Stimulated activated CD4-positive, alpha-beta T cell treated with anti-CD3 and anti-CD28 coated beads, Interleukin-12 subunit alpha, Interleukin-12 subunit beta, amount 100 ng/mL, for 24 hours (primary cell): ENCODE measurements at places on chromosomes 1 and 21.

- no peak for DNase-seq
Measured at GRCh38 chr21:32463889-32464300, 51.4 kb downstream of the EVA1C start.

GRCh38 chr1:85328713-85329397, 52.4 kb upstream of the BCL10 start:
- DNase-seq, result no peak

DNA sequence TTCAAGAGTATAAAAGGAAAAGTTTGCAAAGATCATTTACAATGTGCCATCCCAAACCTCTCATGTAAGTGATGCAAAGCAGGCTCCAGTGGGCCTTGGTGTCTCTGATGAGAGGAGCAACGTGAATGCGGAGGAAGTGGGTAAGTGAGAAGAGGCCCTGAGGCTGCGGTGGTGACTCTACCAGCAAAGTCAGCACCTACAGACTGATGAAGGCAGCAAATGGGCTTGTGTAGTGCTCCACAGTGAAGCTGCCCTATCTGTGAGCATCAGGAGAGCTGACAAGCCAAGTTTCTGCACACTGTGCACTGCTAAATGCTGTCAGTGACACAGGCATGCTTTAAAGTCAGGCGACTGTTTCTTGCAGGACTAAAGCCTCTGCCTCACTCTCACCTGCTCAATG, 15.6 kb upstream of the RAP1A start:
- DNase-seq, result peak; percentile 63

DNA sequence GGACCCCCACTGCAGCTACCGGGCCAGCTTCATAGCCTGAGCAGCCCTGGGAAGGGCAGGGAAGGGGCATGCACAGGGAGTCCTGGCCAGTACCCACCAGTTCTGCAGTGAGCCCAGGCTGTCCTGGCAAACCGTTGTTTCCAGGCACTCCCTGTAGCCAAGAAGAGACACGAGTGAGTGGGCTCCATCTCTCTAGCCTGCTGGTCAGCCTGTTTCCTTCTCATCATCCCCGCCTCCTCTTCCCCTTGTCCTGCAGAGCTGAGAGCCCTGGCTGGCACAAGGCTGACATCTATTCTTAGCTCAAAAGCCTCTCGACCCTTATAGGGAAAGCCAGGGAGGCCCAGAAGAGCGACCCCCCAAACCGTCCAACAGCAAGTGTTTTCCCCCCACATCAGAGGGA, 28.7 kb downstream of the COL16A1 start:
- no peak for DNase-seq

- DNase-seq, result no peak
Measured at GRCh38 chr1:185535621-185536020, 198.6 kb upstream of the HMCN1 start.

DNA sequence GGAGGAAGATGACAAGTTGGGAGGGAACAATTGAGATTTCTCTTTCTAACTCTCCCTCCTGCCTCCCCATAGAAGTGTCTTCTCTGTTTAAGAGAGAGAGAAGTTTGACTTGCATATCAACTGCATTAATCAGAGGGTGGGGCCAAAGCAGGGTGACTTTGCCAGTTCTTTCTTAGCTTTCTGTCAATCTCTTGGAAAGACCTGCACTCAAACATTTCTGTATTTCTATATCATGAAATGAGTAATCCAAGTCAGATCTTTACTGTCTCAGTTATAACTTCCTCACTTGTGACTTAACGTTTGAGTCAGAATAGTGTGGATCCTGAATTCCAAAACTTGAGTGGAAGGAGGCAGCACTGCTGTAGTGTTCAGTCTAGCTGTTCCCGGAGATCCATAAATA, 180.8 kb upstream of the KCNK2 start:
- no peak for DNase-seq

DNA sequence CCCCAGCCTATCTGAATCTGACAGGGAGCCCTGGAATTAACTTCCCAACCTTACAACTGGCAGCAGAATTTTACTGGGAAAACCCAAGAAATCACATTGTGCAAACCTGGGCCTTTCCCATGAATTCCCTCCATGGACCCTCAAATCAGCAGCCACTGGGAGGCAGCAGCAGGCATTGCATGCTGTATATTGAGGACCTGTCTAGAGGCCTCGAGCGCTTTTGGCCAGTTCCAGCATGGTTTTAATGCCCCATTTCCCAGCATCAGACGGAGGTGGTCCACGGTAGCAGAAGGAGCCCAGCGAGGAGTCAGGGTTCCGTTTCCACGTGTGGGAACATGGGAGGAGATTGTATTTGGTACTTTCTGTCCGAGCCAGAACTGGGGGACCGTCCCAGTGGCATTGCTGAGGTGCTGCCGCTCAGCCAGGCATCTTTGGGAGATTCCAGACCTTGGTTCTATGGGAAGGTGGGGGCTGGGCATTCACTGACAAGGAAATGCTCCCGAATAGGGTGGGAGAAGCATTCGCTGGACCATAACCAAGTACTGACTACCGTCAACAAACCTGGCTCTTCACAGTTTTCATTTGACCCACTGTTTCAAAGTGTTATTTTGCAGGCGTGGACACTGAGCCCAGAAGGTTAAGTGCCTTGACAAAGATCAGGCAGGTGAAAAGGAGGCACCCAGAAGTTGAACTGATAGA, 15.9 kb downstream of the BMP8A start:
- DNase-seq, result no peak

- DNase-seq, result no peak
Measured at GRCh38 chr21:31448496-31448895, 104.4 kb upstream of the TIAM1 start.

DNA sequence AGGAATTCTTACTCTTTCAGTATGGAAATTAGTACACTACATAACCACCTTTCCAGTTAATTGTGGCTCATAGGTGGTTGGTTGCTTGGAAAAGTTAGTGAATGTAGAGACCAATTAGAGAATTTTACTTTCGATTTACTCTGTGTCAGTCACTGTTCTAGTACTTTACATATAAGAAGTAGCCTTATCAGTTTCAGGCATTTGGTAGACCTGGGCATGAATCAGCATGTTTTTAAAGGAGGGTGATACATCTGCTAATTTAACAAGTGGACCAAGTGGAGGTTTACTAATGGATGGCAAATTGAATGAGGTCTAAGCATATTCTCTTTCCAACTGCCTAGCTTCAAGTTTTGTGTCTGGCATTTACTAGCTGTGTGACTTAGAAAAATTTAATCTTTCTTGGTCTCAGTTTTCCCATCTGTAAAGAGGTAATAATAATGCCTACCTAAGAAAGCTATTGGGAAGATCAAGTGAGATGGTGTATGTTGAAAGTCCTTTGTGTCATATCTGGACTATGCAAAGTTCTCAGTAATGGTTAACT, 1158.6 kb downstream of the PLA2G4A start:
- DNase-seq, result no peak

- DNase-seq, result no peak
Measured at GRCh38 chr1:151867765-151868411, 14.4 kb upstream of the THEM5 start.

DNA sequence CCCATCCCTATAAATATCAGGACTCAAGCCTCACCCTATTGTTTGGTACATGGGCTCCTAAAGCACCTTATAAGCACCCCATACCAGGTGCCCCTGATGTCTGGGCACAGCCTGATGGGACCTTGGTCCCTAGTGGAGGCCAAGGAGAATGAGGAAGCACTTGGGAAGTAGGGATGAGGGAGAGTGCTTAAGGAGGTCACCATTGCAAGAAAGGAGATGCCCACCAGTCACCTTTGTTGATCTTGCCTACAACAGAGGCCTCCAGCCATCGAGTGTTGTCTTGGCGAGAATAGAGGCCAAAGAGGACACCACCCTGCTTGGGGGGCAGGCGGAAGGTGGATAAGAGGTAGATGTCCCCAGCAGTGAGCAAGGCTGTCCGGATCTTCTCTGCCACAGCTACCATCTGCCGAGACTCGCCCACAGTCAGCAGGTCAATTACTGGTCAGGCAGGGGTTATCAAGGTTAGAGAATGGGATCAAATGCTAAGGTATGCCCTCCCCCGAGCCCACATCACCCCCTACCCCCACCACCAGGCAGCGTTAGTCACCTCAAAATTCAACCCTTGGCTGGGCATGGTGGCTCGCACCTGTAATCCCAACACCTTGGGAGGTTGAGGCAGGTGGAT, 1.6 kb downstream of the THBS3 start:
- no peak for DNase-seq

- DNase-seq, result no peak
Measured at GRCh38 chr1:207803678-207804077, 51.8 kb downstream of the CD46 start.

- DNase-seq, result no peak
Measured at GRCh38 chr1:184988506-184988905, 14.2 kb upstream of the NIBAN1 start.

GRCh38 chr1:65279070-65279779, 30.1 kb upstream of the DNAJC6 start:
- no peak for DNase-seq

DNA sequence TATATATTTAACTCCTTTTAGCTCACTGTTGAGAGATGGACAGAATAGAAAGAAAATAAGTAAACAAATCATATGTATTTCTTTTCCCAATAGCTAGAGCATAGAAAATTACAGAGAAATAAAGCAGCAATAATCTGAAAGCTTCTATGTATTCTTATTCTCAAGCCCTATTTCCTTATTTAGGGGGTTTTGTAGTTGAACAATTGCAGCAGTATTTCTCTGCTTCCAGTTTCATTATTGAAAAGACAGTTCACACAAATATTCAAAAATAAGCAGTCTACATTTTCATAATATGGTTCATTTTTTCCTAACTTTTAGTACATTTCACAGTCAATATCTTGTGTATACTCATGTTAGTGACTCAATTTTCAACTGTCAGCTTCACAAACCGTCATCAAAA, 638.2 kb downstream of the MRPL39 start:
- DNase-seq, result no peak

- DNase-seq, result no peak
Measured at GRCh38 chr1:60924964-60925798, 157.2 kb upstream of the NFIA start.

DNA sequence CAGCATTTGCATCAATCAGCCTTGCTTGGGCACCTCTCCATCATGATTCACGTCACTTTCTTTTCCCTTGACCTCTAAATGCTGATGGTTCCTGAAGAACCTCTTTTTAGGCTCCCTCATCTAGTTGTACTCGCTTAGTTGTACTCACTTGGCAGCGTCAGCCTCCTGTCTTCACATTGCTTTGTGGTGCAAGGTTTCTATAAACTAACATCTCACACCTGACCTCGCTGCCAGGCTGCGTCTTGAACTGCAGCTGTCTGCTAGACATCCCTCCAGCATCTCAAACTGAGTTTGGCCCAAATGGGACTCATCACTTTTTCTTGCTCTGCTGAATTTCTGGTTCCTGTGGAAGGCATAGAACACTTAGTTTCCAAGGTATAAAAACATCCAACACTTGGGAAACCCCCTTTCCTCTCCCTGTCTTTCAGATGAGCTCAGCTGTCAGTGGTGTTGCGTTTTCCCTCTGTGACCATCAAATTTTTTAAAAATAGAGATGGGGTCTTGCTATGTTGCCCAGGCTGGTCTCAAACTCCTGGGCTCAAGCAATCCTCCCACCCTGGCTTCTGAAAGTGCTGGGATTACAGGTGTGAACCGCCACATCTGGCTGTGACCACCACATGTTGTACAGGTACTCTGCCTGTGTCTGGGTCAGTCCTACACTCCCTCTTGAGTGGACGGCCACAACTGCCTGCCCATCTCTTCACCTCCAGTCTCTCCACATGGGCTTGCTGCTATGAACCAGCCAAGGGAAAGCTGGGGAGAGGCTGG, 66.9 kb downstream of the SYT6 start:
- no peak for DNase-seq
